ENCODE measurements at places on chromosomes 1 and 21.

GRCh38 chr1:221449801-221450470 is 292.0 kb downstream of the DUSP10 start:
- no peak for DNase-seq

DNA sequence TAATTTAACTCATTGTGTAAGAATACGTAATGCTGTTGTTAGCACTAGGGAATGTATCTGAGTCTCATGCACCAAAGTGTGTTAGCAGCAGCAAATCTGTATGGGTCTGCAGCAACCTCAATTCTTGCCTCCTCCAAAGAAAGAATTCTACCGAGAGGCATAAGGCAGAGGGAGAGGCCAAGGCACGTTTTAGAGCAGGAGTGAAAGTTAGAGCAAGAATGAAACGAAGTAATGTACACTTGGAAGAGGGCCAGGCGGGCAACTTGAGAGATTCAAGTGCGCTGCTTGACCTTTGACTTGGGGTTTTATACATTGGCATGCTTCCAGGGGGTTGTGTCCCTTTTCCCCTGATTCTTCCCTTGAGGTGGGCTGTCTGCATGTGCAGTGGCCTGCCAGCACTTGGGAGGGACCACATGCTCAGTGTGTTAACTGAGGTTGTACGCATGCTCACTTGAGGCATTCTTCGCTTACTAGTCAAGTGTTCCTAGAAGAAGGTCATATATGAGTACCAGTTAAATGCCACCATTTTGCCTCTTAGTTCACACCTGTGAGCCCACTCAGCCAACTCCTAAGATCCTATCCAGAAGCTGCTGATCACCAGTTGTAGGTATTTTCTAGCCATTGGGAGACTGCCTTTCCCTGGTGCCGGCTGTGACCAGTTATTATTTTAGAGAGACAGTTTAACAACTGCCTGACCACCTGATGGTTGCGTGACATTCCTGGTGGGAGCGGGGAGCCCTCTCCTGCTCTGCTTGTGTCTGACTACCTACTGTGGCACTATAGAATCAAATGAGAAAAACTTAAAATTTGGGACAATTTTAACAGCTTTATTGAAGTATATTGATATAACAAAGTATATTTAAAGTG is 2.7 kb upstream of the CNN3 start:
- DNase-seq: no peak

- DNase-seq: peak; percentile 96
Observed at GRCh38 chr1:15949453-15950245, 26.3 kb downstream of the ZBTB17 start.

- no peak for DNase-seq
Observed at GRCh38 chr1:24181619-24182018, 5.5 kb downstream of the IFNLR1 start.

DNA sequence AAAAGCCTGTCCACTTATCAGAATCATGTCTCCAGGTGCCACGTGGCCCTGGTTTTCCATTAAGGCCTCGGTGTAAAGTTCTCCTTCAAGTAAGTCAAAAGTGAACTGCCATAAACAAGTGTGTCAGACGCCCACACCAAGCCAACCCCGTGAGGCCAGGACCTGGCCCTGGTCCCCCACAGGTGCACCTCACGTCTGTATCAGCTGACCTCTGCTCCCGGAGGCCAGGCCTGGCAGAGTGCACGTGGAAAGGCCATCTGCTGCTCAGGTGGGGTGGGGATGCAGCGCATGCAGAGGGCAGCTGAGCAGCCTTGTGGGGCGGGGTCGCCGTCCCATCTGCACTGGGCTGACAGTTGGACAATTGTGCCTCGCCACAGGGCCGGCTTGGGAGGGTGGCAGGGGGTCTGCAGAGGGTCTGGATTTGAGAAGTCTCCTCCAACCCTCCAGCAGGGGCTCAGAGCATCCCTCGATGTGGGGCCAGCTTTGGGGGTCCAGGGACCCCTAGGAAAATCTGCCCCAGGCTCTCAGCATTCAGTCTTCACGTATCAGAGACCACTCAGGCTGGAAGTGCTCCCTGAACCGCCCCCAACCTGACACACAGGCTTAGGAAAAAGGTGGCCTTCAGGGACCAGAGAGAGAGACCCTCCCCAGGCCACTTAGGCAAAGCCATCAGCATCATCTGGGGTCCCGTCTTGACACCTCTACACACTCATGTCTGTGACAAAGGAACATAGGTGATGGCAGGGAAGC is 3.0 kb downstream of the SLC19A1 start:
- DNase-seq: no peak

GRCh38 chr1:83954166-83954823 is 44.6 kb downstream of the TTLL7 start:
- DNase-seq: no peak

- no peak for DNase-seq
Observed at GRCh38 chr1:38034871-38035270, 11.7 kb downstream of the POU3F1 start.

DNA sequence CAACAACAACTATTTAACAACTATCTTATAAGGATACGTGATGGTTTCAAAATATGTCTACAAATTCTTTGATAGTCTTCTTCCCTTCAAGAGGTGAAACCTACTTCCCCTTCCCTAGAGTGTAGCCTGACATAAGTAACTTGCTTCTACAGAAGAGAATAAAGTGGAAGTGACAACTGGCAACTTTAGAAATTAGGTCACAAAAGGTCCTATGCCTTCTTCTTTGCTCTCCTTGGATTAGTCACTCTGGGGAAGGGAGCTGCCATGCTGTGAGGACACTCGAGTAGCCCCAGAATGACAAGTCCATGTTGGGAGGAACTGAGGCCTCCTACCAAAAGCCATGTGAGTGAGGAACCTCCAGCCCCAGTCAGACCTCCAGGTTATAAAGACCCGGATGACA is 19.2 kb downstream of the EFCAB14 start:
- no peak for DNase-seq

- DNase-seq: peak; percentile 4
Observed at GRCh38 chr1:9767964-9768668, 55.6 kb downstream of the CLSTN1 start.

- DNase-seq: no peak
Observed at GRCh38 chr1:197695961-197696360, 79.3 kb downstream of the DENND1B start.

- DNase-seq: no peak
Observed at GRCh38 chr1:175245324-175245723, 52.7 kb upstream of the KIAA0040 start.

- no peak for DNase-seq
Observed at GRCh38 chr1:59691261-59691660, 123.5 kb upstream of the HOOK1 start.

- DNase-seq: no peak
Observed at GRCh38 chr1:154962795-154963330, 1.3 kb upstream of the PYGO2 start.

DNA sequence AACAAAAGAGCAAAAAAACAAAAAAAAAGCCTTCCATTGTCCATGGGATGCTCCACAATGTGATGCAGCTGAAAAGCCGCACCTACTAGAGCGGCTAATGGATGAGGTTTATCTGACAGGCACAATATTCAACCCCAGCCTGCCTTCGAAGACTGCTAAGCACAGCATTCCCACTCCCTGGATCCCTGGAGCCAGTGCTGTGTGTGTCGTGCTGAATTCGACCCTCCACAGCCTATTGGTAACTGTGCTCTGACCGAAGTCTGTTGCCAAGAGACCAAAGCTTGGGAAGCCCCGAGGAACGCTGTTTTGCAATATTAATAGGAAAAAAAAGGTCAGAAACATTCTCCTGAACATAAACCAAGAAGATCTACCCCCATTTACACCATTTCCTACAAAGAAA is 57.2 kb upstream of the PUM1 start:
- DNase-seq: no peak

- DNase-seq: no peak
Observed at GRCh38 chr1:81954534-81955020, 153.8 kb downstream of the ADGRL2 start.

DNA sequence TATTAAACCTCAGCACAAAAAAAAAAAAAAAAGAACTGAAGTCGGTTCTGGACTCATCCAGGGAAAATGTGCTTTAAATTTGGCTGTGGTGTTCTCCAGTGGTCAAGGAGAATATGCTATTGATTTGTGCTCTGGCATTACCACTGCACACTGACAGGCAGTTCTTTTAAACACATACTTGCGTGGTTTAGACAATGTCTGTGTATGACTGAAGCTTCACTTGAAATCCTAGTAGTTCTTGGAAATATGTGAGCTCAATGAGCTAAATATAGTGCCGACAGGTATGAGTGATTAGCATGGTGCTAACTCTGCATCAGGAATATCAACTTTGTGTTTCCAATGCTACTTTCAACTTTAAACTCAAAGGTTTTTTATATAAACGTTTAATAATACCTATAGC is 415.6 kb downstream of the SMYD3 start:
- DNase-seq: no peak

DNA sequence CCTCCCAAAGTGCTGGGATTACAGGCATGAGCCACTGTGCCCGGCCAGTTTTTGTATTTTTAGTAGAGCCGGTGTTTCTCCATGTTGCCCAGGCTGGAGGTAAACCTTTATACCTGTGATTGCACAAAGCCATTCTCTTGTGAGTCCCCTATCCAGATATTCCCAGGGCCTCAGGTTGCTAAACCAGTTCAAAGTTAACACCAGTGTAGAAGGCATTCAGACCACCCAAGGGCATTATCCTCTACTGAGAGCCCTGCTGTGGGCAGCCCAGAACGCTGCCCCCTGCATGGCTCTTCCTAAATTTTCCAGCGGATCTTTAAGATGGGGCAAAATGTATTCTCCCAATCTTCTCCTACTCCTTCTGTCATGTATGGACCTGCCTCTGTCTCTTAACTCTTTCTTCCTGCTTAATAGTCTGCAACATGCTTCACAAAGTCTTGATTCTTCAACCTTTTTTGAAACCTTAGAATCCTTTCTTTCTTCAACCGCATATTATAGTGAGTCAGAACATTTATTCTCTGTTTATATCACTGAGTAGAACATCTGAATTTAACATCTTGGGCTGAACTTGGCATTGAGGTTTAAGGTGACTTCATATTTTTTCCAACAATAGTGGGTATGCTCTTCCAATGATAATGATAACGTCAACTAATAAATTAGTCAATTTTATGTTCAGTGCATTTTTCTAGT is 36.0 kb downstream of the UBE4B start:
- DNase-seq: no peak

DNA sequence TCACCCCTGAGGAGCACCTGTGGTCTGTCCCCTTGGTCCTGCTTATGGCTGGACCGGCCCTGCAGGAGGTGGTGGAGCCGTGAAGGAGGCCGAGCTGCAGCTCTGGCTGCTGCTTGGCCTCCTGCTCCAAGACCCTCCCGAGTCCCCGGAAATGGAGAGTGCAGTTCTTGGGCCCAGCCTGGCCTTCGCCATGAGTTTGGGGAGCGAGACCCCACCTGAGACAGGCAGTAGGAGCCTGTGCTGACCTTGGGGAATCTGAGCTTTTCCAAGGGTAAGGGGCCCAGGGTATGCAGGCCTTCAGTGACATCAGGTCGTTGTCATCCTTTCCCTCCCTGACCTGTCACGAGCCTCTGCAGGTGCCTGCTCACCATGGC is 14.1 kb downstream of the TMEM201 start:
- DNase-seq: no peak

DNA sequence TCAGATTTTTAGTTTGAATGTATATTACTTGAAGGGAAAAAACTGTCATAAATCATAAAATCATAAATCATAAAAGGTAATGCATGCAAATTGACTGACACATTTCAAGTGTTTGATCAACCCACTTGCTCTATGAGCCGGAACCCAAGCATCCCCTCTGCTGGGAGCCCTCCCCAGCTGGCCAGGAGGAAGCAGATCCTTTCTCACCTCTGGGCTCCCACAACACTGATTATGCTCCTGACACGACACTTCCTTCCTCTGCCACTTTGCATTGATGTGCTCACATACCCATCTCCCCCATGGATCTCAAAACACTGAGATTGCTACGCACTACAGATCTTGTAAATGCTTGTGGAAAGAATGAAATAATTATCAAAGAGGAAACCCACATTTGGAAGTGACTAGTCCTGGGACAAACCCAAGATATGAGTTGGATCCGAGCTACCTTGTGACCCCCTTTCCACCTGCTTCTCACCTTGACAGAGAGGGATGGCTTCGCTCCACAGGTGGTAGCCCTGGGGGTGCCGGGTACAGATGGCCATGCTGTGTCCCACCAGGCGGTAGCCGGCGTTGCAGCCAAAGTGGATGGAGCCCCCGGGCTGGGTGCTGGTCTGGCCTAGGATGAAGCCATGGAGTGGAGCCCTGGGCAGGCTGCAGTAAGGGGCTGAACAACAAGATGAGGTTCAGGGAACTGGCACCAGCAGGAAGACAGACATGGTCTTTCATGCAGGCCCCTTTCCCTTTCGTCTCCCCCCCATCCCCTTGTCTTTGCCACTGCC is 104.6 kb downstream of the ZSCAN20 start:
- DNase-seq: no peak

- DNase-seq: no peak
Observed at GRCh38 chr1:19437891-19438294, 47.4 kb downstream of the CAPZB start.

- no peak for DNase-seq
Observed at GRCh38 chr1:154323493-154323892, 1.8 kb upstream of the ATP8B2 start.

DNA sequence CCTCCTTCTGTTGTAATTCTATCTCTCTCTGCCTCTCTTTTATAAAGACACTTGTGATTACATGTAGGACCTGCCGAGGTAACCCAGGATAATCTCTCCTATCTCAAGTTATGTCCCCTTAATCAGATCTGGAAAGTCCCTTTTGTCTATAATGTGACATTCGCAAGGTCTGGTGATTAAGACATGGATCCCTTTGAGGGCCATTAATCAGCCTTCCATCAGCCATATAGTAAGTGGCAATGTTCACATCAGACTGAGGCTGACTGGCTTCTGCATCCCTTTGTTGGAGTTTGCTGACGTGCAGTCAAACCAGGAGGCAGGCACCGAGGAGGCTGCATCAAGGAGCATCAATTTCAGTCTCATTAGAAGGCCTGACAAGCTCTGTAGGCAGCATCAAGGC is 209.6 kb downstream of the BACH1 start:
- no peak for DNase-seq

- DNase-seq: no peak
Observed at GRCh38 chr1:231757101-231757404, 130.5 kb downstream of the DISC1 start.

GRCh38 chr1:240000634-240001033 is 91.0 kb upstream of the FMN2 start:
- no peak for DNase-seq

- no peak for DNase-seq
Observed at GRCh38 chr1:56877973-56878372, 23.4 kb downstream of the C8A start.

Data from effector memory CD4-positive, alpha-beta T cell (primary cell).